ENCODE measurements at places on chromosomes 7 and 10.

DNA sequence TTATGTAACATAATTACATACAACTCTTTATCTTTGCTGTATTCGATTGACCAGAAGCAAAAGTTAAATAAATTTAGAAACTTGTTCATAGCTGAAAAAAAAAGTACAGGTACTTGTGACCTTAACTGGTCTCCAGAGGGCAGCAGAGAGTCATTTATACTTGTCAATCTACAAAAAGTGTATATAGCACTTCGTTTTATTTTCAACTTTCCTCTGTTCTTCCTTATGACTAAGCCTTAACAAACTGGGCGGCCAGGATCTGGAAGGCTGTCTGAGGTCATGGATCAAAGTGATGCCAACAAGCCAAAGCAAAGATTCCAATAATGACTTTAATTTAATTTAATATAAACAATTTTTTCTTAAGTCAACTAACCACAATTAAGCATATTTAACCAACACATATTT lies 29.8 kb downstream of the C10orf67 start:
- peak; percentile 66 for DNase-seq

GRCh38 chr7:121681700-121682099 lies 191.3 kb upstream of the PTPRZ1 start:
- DNase-seq, result no peak

DNA sequence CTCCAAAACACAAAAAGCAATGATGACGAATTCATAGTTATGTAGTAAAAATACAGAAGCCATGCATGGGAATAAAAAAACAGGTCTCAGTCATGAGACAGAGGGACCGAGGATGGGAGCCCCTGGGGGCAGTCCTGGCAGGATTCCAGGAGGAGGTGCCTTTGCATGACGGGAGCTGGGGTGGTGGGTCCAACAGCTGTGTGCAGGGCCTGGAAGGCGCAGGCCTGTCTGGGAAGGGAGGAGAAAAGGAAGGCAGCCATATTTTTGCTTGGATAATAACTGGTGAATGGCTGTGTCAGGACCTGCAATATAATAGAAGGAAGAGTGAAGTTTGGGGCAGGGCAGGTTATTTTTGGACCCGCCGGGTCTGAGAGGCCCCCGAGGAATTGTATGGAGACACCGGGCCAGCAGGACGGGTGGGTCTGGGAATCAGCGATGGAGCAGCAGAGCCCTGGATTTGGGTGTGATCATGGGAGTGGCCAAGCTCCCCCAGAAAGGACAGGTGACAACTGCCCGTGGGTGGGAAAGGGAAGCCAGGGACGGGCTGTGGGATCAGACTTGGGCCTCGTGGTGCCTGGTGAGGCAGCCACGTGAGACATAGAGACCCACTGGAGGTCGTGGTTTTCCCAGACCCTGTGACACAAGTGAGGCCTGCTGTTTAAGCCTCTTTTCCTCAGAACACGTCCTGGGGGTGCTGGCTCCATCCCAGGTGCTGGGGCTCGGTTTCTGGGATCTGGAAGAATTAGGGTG lies 2.9 kb upstream of the JAKMIP3 start:
- DNase-seq, result no peak

GRCh38 chr7:82429408-82429807 lies 14.2 kb downstream of the CACNA2D1 start:
- no peak for DNase-seq

DNA sequence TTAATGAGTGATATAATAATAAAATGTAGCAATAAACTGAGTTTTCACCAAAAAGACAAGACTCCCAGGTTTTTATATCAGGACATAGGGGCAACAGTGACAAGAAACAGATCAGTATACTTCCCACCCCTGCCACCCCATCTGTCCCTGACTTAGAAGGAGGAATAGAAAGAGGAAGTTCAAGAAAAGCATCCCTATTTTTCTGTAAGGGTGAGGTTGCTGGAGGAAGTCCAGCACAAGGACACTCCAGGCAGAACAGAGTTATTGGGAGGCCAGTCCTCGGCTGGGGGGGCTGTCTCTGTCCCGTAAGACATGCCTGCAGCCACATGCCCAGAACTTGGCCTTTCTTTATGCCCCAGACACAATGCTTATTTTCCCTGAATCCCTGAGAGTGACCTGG lies 16.5 kb upstream of the TLX1 start:
- DNase-seq, result no peak
